ENCODE measurements at places on chromosomes 7 and 10. TPM values are rescaled to one million over a fixed set of nuclear protein-coding genes. Genes with fewer than 3 reads are reported as not detected.

CTAGE15 gene
- 0.13 TPM for total RNA-seq

GRCh38 chr7:78363866-78364265, 565.3 kb downstream of the PHTF2 start:
- no peak for DNase-seq

DNA sequence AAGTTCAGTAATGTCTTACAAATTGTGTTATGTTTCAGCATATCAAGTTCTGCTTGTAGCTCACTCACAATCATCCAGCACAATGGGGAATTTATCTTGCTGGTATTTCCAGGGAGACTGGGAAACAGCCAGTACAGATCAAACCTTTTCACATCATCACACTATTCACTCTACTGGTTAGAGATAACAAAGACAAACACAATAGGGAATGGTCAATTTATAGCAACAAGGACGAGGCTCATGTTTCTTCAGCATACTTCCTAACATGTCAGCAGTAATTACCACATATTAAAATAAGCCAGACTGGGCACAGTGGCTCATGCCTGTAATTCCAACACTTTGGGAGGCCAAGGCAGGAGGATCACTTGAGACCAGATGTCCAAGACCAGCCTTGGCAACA, 38.3 kb downstream of the TOMM7 start:
- no peak for DNase-seq

DNA sequence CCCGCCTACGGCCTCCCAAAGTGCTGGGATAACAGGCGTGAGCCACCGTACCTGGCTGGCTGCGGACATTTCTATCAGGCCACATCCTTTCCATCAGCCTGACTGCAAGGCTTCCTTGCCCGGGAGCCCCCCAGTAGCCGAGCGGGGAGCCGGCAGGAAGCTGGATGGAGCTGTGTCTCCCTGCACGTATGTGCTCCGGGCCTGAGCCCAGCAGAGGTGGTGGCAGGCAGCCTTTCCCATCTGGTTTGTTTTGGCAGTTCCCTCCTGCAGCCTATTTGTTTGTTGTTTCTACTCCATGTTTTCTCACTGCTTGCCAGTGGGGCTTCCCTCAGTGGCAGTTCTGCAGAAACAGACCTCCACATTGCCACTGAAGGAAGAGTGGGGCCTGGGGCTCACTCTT, 5.4 kb downstream of the POP7 start:
- no peak for DNase-seq

GRCh38 chr7:148883266-148884048, 634 bp downstream of the EZH2 start:
- DNase-seq, result no peak

DNA sequence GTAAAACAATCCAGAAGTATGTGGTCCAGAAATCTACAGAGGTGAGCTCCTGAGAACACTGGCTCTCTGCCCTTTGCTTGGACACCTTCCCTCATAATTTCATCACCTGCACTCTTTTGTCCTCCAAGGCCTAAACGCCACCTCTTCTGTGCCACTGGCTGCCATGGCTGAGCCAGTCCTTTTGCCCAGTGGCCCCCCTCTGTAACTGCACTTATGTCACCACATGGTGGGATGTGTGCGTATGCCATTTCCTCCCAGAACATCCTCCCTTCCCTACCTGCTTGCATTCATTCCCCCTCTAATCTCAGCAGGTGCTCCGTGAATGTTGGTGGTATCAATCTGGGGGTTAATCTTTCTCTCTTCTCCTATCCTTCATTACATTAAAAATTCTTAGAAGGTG, 17.3 kb upstream of the DUSP5 start:
- DNase-seq, result no peak

DNA sequence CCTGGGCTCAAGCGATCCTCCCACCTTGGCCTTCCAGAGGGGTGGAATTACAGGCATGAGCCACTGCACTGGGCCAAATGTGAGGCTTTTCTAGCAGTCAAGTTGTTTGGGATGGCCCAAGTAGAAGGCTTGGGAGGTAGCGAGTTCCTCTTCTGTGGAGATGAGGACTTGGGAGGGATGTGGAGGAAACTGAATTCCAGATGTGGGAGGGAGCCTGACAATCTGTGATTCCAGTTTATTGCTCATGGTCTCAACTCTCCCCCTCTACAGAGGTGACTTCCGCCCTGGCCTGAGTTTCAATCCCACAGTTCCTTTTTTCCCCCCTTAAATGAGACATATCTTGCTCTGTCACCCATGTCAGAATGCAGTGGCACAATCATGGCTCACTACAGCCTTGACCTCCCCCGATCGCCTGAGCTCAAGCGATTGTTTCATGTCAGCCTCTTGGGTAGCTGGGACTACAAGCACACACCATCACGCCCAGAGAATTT, 3.4 kb downstream of the STYXL1 start:
- no peak for DNase-seq

- DNase-seq, result peak; percentile 40
Measured at GRCh38 chr7:106126170-106126938, 14.2 kb upstream of the SYPL1 start.

- DNase-seq, result no peak
Measured at GRCh38 chr10:6045314-6045848, 16.8 kb downstream of the IL2RA start.

- DNase-seq, result no peak
Measured at GRCh38 chr10:30047924-30048531, 11.4 kb downstream of the JCAD start.

All from pulmonary artery endothelial cell (primary cell).